ENCODE measurements at places on chromosomes 16 and 17. TPM values are rescaled to one million over a fixed set of nuclear protein-coding genes. Genes with fewer than 3 reads are reported as not detected.

The HBA2 gene
- total RNA-seq = 926 TPM

The C17orf78 gene
- total RNA-seq = not detected

DNA sequence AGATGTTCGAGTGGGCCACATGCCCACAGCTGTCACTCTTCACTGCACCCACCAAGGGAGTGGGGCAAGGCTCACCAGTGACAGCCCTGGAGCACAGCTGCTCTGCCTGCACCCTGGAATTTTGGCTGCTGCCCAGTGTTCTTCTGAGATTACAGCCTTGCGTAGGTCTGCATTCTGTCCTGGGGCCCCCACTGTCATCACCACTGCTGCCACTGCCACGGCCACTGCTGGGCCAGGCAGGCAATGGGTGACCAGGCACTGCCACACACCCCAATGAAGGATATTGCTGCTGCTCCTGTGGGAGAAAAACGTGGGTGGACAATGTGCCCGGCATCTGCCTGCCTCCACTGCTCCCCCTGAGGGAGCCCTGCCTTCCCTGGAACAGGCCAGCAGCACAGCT lies 1717.0 kb downstream of the TP53TG3F start:
- H3K4me3 ChIP-seq = no peak overlapping the region
- no peak for DNase-seq
- no peaks in the 10 kb centered on the region for H3K27me3 ChIP-seq

GRCh38 chr16:86727131-86727530 lies 148.8 kb downstream of the FOXL1 start:
- DNase-seq = no peak
- peaks cover 47% of the 10 kb centered on the region for H3K27me3 ChIP-seq
- H3K36me3 ChIP-seq = no peaks in the 10 kb centered on the region

- no peak for DNase-seq
- H3K4me1 ChIP-seq = peaks cover 24% of the 10 kb centered on the region
- peaks cover 13% of the 10 kb centered on the region for H3K27me3 ChIP-seq
Measured at GRCh38 chr16:85711982-85712587, 23.3 kb upstream of the GINS2 start.

DNA sequence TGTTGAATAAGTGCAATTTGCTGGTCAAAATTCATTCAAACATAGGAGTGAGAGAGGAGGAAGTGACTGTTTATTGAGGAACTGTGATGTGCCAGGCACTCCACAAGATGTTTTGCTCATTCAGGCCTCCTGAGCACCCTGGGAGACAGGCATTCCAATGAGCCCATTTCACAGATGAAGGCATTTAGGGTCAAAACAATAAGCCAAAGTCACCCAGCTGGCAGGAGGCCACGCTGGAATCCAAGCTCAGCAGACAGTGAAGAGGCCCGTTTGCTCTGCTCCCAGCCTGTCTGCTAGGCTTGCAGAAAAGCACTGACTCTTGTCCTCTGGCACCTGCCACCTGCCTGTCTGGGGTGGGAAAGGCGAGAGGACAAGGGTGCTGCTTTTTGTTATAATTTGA lies 10.1 kb upstream of the SLC25A39 start:
- peaks cover 5% of the 10 kb centered on the region for H3K27me3 ChIP-seq
- no peak overlapping the region for H3K27ac ChIP-seq
- H3K36me3 ChIP-seq = no peaks in the 10 kb centered on the region
- no peak overlapping the region for H3K4me3 ChIP-seq
- no peak for DNase-seq

DNA sequence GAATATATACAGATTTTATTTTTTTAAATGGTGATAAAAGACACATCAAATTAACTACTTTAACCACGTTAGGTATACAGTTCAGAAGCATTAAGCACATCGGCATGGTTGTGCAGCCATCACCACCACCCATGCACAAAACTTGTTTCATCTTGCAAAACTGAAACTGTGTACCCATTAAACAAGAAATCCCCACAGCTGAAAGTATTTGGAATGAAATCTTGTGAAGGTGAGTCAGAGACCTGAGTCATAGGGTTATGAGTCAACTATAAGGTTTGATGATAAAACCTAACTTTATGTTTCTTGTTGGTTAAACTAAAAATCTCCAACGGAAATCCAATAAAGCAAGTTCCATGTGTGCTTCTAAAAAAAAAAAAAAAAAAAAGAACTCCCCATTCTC lies 561.6 kb upstream of the PSMD7 start:
- no peak for DNase-seq
- no peak overlapping the region for H3K4me3 ChIP-seq
- H3K27me3 ChIP-seq = no peaks in the 10 kb centered on the region
- no peaks in the 10 kb centered on the region for H3K4me1 ChIP-seq

The FOXN1 gene
- total RNA-seq = not detected

DNA sequence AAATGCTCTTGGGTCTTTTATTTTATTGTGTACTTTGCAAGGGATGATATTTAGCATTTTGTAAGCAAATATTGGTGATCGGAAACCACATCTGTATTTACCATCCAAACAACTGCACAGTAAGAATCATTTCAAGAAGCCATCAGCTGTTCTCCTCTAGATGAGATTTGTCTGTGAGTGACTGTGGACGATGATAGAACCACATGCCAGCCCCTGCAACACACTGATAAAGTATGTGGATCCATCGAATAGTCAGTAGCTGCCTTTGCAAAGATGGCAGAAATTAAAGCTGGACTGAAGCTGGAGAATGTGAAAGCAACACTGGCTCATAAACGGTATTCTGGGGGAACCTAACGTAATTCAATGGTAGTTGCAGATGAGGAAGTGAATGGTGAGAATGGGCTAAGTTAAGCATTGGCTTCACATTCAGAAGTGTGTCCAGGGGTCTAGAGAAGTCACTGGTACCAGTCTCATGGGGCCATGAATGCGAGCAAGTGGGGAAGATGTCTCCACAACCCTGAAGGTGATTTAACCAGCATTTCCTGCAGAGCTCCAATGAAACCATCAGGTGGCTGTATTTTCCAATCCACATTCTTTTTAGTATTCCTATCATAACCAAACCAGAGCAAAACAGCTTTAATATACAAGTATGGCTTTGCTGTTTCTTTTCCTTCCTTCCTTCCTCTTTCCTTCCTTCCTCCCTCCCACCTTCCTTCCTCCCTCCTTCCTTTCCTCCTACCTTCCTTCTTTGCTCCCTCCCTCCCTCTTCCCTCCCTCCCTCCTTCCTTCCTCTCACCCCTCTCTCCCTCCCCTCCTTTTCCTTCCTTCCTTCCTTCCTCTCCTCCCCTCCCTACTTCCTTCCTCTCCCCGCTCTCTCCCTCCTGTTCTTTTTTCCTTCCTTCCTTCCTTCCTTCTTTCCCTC lies 169.4 kb downstream of the ABCA8 start:
- H3K36me3 ChIP-seq = no peaks in the 10 kb centered on the region
- peaks cover 19% of the 10 kb centered on the region for H3K4me1 ChIP-seq
- no peak for DNase-seq
- H3K27me3 ChIP-seq = no peaks in the 10 kb centered on the region
- no peak overlapping the region for H3K4me3 ChIP-seq

The XYLT1 gene
- 6.1 TPM for total RNA-seq

DNA sequence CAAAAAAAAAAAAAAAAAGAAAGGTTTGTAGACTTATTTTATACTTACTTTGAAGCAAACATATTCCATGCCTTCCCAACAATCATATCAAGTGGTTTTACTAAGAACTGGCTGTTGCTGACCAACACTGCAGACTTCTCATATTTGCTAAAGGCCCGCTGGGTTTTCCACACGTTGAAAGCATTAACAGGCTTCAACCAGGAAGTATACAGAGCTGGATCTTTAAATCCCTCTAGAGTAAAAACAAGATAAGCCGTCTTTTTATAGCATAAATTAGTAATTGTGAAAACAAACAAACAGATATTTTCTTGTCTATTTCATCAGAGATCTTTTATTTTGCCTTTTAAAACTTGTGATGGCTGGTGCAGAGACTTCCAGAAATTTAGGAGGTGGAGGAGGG lies 29.1 kb downstream of the TUBD1 start:
- no peaks in the 10 kb centered on the region for H3K4me1 ChIP-seq
- DNase-seq = peak; percentile 67
- H3K36me3 ChIP-seq = peaks cover 13% of the 10 kb centered on the region
- H3K27me3 ChIP-seq = no peaks in the 10 kb centered on the region

All from muscle of leg (tissue), 16 donors.